ENCODE measurements at places on chromosomes 7 and 10.
A peak's percentile ranks its signal among the peaks of the same experiment; 100 is the strongest.

DNA sequence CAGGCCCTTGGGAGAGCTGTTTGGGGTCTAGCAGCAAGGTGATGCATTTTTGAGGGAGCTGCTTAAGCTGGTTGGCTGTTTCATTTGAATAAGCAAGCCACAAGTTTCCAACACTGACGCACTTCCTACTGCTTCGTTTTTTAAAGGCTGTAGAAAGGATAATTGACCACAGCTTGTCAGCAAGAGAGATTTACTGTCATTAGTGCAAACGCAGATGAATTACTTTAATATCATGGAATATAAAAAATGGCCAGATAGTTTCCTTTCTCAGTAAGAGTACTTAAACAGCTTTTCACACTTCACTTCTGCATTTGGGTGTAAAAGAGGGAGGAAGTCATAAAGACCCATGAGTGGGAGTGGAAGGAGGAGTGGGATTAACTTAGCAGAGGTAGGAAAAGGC lies 61.5 kb downstream of the FZD1 start:
- no peak for DNase-seq

DNA sequence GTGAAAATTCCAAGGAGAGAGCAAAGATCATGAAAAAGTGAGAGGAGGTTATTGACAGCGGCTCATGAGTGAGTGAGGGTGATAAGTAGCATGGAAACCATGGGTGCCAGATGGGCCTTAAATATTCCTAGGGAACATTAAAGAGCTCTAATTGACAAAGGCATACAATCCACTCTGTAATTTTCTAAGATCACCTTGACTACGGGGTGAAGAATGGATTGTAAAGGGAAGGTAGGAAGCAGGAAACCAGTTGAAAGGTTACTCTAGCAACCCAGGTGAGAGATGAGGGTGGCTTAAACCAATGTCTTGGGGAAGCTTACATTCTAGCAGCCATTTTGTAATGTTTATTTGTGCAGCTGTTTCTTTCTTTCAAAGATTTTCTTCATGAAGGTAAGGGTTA lies 75.7 kb downstream of the RSU1 start:
- no peak for DNase-seq

- DNase-seq = peak; percentile 90
These were observed 184.4 kb downstream of the GRID1 start for GRCh38 chr10:86182150-86182549.

- DNase-seq = no peak
These were observed 958.0 kb upstream of the PHF14 start for GRCh38 chr7:10015687-10016086.

- DNase-seq = peak; percentile 32
These were observed 52.0 kb downstream of the REEP3 start for GRCh38 chr10:63573068-63573697.

DNA sequence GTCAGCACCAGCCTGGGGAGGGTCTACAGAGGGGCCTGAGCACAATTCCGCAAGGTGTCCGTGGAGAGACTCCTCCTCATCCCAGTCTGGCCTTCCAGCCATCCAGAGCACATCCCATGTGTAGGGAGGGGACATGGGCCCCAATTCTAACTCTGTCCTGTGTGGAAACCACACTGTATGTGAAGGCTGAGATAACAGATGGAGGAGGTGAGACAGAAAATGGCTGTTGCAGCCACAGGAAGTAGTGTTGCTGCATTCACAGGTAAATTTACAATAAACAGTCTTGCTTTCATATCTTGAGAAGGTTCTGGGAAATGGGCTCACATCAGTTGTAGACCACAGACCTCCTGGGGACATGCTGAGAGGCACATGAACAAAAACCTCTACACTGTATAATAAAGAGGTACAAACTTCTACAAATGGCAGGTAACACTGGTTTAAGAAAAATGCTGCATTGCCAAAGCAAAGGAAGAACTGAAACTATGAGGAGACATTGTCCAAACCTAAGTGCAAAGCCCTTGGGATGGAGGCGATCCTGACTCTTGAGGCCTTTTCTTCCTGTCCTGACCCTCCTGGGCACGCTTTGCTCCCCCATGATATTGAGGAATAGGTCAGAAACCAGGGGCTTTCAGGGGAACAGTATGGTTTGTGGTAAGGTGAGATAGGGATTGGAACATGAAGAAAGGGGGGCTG lies 21.6 kb upstream of the GIMAP2 start:
- no peak for DNase-seq

GRCh38 chr7:50556247-50556991 lies 8.8 kb downstream of the DDC start:
- no peak for DNase-seq

GRCh38 chr10:130377986-130378540 lies 241.9 kb downstream of the GLRX3 start:
- DNase-seq = no peak

- peak; percentile 80 for DNase-seq
These were observed 274.7 kb downstream of the USP6NL start for GRCh38 chr10:11336722-11337162.

DNA sequence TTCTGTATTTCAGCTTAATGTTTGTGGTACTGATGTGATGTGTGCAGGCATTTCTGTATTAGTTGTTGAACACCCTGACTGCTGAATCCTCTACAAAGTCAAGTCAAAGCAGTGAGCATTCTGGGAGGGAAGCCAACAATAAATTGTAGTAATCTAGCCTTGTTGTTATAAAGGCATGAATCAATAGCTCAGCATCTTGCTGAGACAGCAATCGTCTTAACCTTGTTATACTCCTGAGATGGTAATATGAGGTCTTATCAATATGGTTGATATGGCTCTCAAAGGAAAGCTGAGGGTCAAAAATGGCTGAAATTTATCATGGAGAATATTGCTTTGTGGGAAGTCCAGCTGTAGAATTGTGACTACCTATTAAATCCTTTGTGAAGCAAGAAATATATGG lies 299.4 kb downstream of the DNAJB9 start:
- no peak for DNase-seq

- DNase-seq = no peak
These were observed 16.2 kb upstream of the PAX2 start for GRCh38 chr10:100728928-100729861.

DNA sequence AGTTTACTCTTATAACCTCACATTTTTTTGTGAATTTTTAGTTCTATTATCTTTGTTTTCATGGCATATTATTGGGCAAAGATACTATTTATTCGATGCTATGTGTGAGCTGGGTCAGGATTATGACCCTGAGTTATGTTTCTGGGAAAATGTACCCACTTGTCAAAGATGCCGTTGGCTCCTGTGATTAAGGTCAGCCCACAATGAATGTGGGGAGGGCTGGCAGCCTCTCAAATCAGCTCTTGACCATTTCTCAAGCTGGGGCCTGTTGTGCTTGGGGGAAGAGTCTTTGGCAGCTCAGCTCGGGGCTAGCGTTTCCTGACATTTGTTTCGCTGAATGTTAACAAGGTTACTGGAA lies 97.5 kb downstream of the TCF7L2 start:
- DNase-seq = peak; percentile 18

- DNase-seq = no peak
These were observed 28.6 kb upstream of the MKLN1 start for GRCh38 chr7:131299074-131299473.
